ENCODE measurements at places on chromosomes 2 and 18.

DNA sequence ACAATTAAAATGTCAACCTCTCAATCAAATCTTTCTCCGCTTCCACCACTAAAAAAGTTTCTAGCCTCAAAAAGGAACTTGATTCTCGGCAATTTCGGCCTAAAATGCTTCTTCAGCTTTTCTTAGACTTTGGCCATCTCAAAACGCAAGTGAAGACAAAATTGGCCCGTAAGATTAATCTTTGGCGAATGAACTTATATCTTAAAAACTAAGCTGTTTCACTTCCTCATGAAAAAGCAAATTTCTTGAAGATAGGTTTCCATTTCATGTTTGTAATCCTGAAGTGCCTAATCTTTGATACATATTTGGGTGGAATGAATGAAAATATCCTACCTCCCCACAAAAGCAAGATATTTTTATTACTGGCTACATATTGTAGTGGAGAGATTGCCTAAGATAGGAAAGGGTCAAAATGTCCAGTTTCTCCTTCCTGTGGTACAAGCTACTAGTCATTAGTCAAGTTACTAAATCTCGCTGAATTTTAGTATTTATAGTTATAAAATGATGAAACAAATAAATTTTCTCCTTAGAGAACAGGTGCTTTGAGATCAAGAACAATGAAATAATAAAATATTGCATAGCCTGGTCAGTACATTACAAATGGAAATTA is 85.4 kb upstream of the ZEB2 start:
- DNase-seq: peak; percentile 38

- peak; percentile 91 for DNase-seq
Measured at GRCh38 chr2:218679119-218679518, 7.2 kb downstream of the STK36 start.

DNA sequence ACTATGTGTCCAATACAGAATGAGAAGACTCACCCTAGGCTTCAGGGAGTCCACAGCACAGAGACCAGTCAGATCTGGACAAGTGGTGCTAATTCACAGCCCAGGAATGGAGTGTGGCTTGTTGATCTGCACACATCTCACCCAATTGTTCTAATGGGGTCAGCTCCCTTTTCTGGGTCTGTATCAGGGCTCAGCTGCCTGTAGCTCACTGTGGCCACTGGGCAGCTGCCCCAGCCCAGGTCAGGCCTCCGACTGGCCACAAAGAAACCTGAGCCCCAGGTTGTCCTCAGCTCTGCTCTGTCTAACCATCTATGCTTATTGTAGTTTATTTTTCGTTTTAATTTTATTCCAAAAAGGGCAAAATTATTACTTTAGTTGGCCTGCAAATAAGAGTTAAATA is 202.3 kb upstream of the RAB6C start:
- DNase-seq: no peak

- DNase-seq: no peak
Measured at GRCh38 chr2:235834781-235835180, 333.4 kb downstream of the GBX2 start.

DNA sequence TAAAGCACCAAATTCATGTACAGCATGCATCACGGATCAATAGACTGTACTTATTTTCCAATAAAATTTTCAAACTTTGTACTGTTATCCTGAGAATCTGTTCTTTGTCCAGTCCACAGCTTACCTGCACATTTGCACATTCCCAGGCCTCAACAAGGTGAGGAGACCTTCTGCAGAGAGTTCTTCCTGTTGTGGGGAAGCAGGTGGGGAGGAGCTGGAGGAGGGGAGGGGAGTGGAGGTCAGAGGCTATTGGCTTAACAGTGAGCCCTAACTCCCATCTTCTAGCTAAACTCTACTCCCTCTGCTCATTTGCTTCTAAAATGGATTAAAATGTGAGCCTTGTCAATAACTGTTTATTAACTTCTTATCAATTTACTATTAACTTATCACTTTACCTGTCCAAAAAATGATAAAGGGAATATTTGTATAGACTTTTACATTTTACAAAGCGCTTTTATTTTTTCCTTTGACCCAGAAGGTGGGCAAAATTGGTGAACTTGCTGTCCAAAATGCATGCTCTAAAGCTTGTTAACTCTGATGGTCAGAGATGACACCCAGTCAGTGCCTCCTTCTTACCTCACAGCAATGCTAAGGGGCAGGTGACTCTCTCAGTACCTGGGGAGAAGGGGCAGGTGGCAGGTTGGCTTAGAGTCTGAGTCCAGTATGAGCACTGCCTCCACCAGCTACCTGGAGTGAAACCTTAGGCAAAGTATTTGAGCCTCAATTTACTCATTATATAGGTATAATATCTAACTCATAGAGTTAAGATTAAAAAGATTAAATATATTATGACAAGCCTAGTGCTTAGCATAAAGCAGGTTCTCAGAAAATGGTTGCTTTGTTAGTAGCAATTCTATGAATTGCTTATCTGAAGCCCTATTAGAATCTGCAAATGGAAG is 6.8 kb upstream of the IL1RL2 start:
- no peak for DNase-seq

DNA sequence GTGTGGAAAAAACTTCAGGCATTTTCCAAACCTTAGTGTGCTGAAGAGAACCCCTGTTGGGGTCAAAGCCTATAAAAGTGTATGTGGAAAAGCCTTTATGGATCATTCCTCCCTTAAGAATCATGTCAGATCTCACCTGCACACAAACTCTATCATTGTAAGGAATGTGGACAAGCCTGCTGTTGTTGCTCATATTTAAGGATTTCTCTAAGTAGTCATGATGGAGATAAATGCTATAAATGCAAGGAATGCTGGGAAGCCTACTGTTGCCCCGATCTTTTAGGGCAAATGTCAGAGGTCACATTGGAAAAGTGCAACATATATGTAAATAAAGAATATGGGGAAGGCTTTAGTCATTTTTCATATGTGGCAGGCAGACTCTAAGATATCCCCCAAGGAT is 129.5 kb downstream of the ICOS start:
- no peak for DNase-seq

GRCh38 chr2:78980871-78981270 is 44.6 kb upstream of the REG3G start:
- no peak for DNase-seq

Measured in inflammatory macrophage (primary cell).